ENCODE measurements at places on chromosomes 7 and 10. TPM values are rescaled to one million over a fixed set of nuclear protein-coding genes. Genes with fewer than 3 reads are reported as not detected.

DNA sequence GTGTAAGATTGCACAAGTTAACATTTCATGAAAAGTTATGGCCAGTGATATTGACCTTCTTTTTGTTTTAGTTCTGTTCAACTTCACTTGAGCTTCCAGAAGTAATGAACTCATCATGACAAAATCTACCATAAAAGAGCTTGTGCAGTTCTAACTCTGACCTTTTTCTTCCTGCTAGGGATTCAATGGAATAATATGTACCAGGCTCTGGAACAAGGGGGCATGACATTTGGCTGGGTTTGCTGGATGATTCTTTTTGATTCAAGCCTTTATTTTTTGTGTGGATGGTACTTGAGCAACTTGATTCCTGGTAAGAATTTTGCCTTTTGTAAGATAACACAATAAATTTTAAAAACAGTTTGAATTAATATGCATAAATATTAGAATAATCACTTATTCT lies 205.0 kb downstream of the ABCA13 start:
- H3K27ac ChIP-seq = no peak overlapping the region
- DNase-seq = no peak
- no peaks in the 10 kb centered on the region for H3K4me1 ChIP-seq
- no peak overlapping the region for H3K4me3 ChIP-seq
- no peaks in the 10 kb centered on the region for H3K27me3 ChIP-seq
- no peaks in the 10 kb centered on the region for H3K36me3 ChIP-seq

DNA sequence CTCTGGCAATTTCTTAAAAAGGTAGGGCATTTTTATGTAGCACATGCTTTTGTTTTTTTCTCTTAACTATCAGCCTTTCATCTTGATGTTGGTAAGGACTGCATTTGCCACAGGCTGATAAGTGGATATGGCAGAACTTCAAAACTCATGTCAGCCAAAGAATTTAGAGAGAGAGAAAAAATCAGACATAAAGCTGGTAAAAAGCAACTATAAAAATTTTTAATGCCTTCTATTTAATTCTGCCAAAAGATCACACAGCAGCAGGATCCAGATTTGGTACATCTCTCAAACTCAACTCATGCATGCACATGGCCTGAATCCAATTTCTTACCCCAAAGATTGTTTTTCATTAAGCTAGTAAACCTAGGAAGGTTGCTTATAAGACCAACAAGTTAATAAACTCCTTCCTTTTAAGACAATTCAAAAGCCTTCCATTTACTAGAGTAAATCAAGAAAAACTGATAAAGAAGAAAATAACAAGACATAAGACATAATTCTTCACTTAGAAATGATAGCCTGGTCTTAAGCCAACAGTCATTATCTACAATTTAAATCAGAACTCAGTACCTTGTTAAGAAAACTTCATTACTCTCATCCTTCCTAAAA lies 69.3 kb downstream of the GLI3 start:
- H3K27me3 ChIP-seq = no peaks in the 10 kb centered on the region
- no peak overlapping the region for H3K27ac ChIP-seq
- DNase-seq = no peak
- H3K4me3 ChIP-seq = no peak overlapping the region

CFAP69 gene
- 8.7 TPM for total RNA-seq

SMO gene
- total RNA-seq = 9.8 TPM

GRCh38 chr10:124745673-124746072 lies 1.5 kb upstream of the FAM53B start:
- no peak for DNase-seq
- no peak overlapping the region for H3K4me3 ChIP-seq
- no peaks in the 10 kb centered on the region for H3K27me3 ChIP-seq
- peak overlapping the region; percentile 88 for H3K27ac ChIP-seq
- peaks cover 5% of the 10 kb centered on the region for H3K36me3 ChIP-seq

RBP3 gene
- total RNA-seq = not detected

DNA sequence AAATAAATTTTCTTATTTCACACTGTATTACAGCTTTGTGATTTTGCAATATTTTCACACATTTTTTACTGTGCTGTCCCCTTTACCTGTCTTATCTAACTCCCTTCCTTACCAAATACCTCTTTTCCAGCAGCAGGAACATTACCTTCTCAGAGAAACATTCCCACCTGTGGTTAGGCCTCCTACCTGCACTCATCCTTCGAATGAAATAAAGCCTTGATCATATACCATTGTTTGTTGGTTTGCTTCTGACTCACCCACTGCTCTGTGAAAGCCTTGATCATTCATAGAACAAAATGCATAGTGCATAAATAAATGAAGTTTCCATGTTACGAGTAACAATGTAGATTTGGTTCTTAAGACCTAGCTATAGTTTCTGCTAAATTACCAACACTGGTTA lies 256.3 kb downstream of the ARL4A start:
- H3K27me3 ChIP-seq = no peaks in the 10 kb centered on the region
- DNase-seq = no peak
- peaks cover 7% of the 10 kb centered on the region for H3K4me1 ChIP-seq
- H3K4me3 ChIP-seq = no peak overlapping the region
- no peaks in the 10 kb centered on the region for H3K36me3 ChIP-seq

DNA sequence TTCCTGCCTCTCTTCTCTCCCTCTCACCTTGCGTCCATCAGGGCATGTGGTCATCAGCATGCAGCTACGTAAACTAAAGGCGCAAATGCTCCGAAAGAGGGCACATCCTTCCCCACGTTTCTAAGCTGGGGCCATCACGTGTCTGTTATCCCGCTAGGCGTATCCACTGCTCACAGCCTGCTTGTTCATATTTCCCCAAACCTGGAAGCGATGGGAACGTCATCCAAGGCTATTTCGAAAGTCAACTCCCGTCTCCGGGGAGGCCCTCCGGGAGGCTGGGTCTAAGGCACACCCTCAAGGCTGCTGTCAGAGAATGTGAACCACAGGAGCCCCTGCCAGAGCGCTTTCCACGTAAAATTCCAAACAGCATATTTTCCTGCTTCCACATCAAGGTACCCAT lies 199.2 kb downstream of the DIP2C start:
- H3K4me3 ChIP-seq = no peak overlapping the region
- peak; percentile 96 for DNase-seq
- H3K27me3 ChIP-seq = no peaks in the 10 kb centered on the region
- H3K27ac ChIP-seq = peak overlapping the region; percentile 90

DNA sequence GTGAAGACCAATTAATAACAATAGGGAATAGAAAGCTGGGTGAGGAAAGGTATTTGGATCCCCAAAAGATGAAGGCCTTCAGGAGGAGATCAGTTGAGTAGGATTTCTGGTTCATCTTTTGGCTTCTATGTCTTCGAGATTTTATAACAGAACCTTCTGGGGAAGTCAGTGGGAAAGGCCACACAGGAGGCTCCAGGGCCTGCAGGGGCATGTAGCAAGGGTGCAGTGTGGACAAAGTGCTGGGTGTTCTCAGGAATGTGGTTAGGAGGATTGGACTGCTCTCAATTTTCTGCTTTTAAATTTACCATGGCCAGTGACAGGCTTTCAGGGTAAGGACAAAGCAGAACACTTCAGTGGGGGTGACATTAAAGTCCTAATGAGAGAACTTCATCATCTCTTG lies 378.0 kb downstream of the CCSER2 start:
- no peak overlapping the region for H3K4me3 ChIP-seq
- H3K27ac ChIP-seq = peak overlapping the region; percentile 55
- DNase-seq = no peak
- H3K36me3 ChIP-seq = no peaks in the 10 kb centered on the region
- H3K4me1 ChIP-seq = peaks cover 17% of the 10 kb centered on the region

SUGCT gene
- 14.0 TPM for total RNA-seq

PHKG1 gene
- total RNA-seq = 5.6 TPM

DNA sequence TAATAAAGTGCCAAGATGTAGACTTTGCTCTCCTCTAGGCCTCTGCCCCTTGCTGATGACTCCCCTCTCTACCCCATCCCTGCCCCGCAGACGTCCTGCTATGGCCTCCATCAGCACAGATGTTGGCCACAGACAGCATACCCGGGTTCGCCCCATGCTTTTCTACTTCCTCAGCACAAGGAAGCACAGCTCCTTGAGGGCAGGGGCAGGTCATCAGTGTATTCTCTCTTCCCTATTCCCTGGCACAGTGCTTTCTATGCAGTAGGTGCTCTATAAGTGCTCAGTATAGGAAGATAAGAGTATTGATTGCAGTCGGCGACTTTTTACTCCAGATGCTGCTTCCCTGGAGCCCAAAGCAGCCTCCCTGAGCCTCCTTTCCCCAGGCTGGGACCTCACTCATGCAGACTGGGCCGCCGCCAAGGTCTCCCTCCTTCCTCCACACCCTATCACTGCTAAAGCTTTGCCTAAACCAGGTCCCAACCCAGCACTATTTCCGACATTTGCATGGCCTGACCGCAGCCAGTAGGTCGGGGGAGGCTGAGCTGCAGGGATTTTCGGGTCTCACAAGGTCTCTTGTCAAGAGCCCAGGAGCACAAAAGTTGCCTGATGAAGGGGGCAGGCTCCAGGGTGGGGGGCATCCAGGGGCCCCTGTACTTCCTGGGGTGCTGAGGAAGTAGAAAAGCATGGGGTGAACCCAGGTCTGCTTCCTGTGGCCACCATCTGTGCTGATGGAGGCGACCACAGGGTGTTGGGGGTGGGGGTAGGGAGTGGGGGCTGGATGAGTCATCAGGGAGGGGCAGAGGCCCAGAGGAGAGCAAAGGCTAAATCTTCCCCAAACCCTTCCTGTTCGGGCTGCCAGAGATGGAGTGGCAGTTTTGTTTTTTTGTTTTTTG lies 8.0 kb downstream of the CALHM3 start:
- no peak overlapping the region for H3K27ac ChIP-seq
- H3K36me3 ChIP-seq = no peaks in the 10 kb centered on the region
- no peaks in the 10 kb centered on the region for H3K4me1 ChIP-seq
- no peak overlapping the region for H3K4me3 ChIP-seq

GRCh38 chr10:108450280-108450679 lies 1285.8 kb upstream of the SORCS1 start:
- no peak for DNase-seq
- H3K4me1 ChIP-seq = no peaks in the 10 kb centered on the region
- H3K4me3 ChIP-seq = no peak overlapping the region
- H3K27me3 ChIP-seq = no peaks in the 10 kb centered on the region
- no peaks in the 10 kb centered on the region for H3K36me3 ChIP-seq

PPIA gene
- 1,033 TPM for total RNA-seq

GPR37 gene
- 2.3 TPM for total RNA-seq

Data from sigmoid colon (tissue), 7 donors.